ENCODE measurements at places on chromosomes 1 and 21. TPM values are rescaled to one million over a fixed set of nuclear protein-coding genes. Genes with fewer than 3 reads are reported as not detected.

DNA sequence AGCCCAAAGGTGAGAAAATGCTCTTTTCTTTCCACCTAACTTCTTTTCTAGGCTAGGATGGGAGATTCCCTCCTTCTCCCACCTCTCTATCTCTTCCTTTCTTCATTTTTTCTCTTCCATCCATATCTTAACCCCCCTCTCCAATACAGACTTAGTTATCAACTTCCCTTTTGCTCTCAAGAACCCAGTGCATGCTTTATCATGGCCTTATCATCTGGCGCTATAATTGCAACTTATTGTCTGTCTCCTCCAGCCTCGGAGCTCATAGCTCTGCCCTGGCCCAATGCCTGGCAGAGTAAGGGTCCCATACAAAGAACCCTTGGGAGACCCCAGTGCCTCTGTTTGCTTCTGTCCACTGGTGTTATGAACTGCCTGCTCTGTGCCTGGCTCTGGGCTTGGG, 71.0 kb upstream of the NFASC start:
- H3K4me1 ChIP-seq = no peaks in the 10 kb centered on the region
- no peak overlapping the region for H3K27ac ChIP-seq
- no peak for DNase-seq
- no peaks in the 10 kb centered on the region for H3K27me3 ChIP-seq

DNA sequence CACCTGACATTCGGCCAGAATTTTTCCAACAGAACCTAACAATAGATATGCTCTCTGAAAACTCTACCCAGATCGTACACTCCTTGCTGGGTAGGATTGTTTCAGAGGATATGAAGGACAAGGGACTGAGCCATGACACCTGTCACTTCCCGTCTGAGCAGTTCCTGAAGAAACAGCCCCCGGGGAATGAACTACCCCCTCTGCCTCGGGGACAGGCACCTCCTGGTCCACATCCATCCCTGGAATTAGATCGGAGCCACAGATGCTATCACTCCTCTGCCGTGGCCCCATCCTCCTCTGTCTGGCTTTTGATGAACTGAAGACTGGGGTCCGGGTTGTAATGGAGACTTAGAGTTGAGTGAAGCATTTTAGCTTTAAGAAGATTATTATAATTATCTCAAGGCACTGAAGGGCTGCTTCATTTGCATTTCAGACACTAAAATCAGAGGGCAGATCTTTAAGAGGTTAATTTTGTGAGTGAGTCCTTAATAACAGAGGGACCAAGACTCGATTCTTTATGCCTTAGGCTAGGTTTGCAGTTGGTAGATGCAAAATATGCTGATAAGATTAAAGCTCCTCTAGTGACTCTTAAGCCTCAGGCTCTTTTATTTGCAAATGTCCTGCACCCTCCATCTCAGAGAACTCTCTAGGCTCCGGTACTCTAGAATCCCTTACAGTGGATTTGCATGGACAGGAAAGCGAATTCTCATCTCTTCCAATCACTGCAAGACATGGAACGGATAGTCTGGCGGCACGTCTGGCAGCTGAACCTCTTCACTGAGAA, 333.8 kb downstream of the KIF26B start:
- DNase-seq = no peak
- H3K4me1 ChIP-seq = no peaks in the 10 kb centered on the region
- no peaks in the 10 kb centered on the region for H3K27me3 ChIP-seq
- no peaks in the 10 kb centered on the region for H3K36me3 ChIP-seq

DNA sequence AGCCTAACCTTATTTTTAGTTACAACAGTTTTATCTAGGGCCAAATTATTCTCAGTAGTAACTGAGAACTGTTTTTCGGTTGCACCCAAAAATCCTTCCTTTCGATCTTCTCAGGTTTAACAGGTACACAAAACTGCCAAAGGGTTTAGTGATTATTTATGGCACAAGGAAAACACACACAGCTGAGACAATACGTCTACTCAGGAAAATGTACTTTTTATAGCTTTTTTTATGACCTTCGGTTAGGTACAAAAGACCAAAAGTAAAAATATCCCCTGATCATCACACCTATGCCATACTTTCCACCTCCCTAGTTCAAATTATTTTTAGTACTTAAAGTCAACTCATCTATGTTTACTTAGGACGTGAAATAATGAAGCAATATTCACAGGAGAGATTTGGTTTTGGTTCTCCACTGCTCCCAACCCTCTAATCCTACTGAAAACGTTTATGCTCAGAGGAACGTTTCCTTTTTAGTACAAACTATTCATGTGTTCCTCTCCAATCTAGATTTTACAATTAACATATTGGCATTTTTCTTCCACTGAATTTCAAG, 48.7 kb downstream of the TTLL7 start:
- no peaks in the 10 kb centered on the region for H3K4me1 ChIP-seq
- no peak for DNase-seq
- no peaks in the 10 kb centered on the region for H3K27me3 ChIP-seq
- H3K27ac ChIP-seq = no peak overlapping the region
- no peak overlapping the region for H3K4me3 ChIP-seq

The SKI gene
- 185 TPM for total RNA-seq

DNA sequence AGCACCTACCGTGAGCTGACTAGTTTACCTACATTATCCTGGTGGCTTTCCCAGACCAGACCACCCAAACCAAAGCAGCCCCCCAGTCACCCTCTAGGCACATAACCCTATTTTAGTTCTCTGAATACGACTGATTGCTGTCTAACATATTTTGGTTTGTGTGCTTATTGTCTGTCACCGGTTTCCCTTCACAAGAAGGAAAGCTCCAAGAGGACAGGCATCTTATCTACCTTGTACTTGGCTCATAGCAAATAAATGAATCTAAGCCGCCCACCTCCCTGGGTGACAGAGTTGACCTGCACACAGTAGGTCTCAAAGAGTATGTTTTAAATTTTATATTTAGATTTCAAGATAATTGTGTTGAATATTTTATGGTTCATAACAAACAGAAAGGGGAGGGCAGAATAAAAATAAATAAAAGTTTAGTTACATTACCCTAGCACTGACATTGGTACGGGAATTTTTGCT, 904 bp upstream of the PRDX6 start:
- DNase-seq = no peak
- no peaks in the 10 kb centered on the region for H3K27me3 ChIP-seq
- H3K4me3 ChIP-seq = peak overlapping the region; percentile 92
- H3K4me1 ChIP-seq = peaks cover 20% of the 10 kb centered on the region
- H3K36me3 ChIP-seq = no peaks in the 10 kb centered on the region

DNA sequence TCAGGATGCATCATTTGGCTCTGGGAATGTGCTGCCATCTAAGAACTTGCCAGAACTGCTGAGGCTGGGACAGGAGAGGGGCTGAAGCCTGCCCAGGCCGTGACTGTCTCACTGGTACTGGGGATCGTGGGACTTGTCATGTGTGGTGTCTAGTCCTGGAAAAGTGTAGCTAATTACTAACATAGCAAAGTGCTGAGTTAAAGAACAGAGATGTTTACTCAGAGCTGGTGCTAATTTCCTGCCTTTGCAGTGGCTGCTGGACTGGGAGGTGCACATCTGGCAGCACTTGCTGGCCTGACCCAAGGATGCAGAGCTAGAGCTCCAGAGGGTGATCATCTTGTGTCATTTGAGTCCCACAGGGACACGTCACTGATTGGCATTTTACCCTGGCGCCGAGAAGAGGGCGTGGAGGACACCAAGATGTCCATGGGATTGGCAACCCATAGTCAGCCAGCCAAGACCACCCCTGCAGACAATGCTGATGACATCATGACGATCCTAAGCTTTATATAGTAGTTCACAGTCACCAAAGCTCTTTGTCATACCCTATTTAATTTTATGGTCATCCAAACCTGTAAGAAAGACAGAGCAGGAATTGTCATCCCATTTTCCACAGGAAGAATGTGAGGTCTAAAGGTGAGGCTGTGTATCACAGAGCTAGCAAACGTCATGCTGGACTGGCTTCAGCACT, 110.1 kb upstream of the SLC44A3 start:
- H3K27me3 ChIP-seq = no peaks in the 10 kb centered on the region
- no peak overlapping the region for H3K27ac ChIP-seq
- H3K4me3 ChIP-seq = no peak overlapping the region
- H3K4me1 ChIP-seq = no peaks in the 10 kb centered on the region
- no peak for DNase-seq

- H3K4me3 ChIP-seq = no peak overlapping the region
- no peak overlapping the region for H3K27ac ChIP-seq
- no peaks in the 10 kb centered on the region for H3K27me3 ChIP-seq
- no peaks in the 10 kb centered on the region for H3K4me1 ChIP-seq
- DNase-seq = no peak
Measured at GRCh38 chr1:66050123-66050522, 257.4 kb downstream of the PDE4B start.

The MATN1 gene
- 3.6 TPM for total RNA-seq

The CASZ1 gene
- total RNA-seq = 13.1 TPM

The ZSWIM5 gene
- 0.38 TPM for total RNA-seq

The ELAPOR1 gene
- total RNA-seq = 11.5 TPM

GRCh38 chr1:11051781-11052511, 4.9 kb upstream of the MASP2 start:
- no peaks in the 10 kb centered on the region for H3K4me1 ChIP-seq
- no peak for DNase-seq
- H3K27ac ChIP-seq = no peak overlapping the region

The MNDA gene
- total RNA-seq = 4.5 TPM

Measured in naive thymus-derived CD4-positive, alpha-beta T cell (primary cell).